ENCODE measurements at places on chromosomes 7 and 10. TPM values are rescaled to one million over a fixed set of nuclear protein-coding genes. Genes with fewer than 3 reads are reported as not detected.

The TMEM178B gene
- not detected for polyA plus RNA-seq

The ARF5 gene
- 137 TPM for polyA plus RNA-seq

The CLCN1 gene
- not detected for polyA plus RNA-seq

The SLC26A3 gene
- polyA plus RNA-seq, result not detected

The SSC4D gene
- polyA plus RNA-seq, result not detected

The NUTM2A gene
- polyA plus RNA-seq, result not detected

The UNC5B gene
- polyA plus RNA-seq, result not detected

The PAPOLB gene
- polyA plus RNA-seq, result not detected

Measured in IgD-negative memory B cell (primary cell).